A549 treated with CORT108297 at 1 μM for 4 hours (cell line): ENCODE measurements at places on chromosomes 4 and X. TPM values are rescaled to one million over a fixed set of nuclear protein-coding genes. Genes with fewer than 3 reads are reported as not detected.

The LNX1 gene
- 0.03 to 0.13 TPM (median 0.06 TPM) in 3 of 5 replicates, not detected in the others for total RNA-seq

The RHOH gene
- total RNA-seq, result 0.16 to 0.18 TPM (median 0.18 TPM) in 4 of 5 replicates, not detected in the other

The CWH43 gene
- not detected in 5 replicates for total RNA-seq

The GLRA3 gene
- not detected in 5 replicates for total RNA-seq

The MAGEA12 gene
- 0.08 to 0.18 TPM (median 0.17 TPM) in 5 replicates for total RNA-seq

The CMC4 gene
- total RNA-seq, result 14.7 to 18.7 TPM (median 16.1 TPM) in 5 replicates

The FBXW7 gene
- 4.8 to 7.6 TPM (median 5.0 TPM) in 5 replicates for total RNA-seq
